ENCODE measurements at places on chromosomes 16 and 17.

DNA sequence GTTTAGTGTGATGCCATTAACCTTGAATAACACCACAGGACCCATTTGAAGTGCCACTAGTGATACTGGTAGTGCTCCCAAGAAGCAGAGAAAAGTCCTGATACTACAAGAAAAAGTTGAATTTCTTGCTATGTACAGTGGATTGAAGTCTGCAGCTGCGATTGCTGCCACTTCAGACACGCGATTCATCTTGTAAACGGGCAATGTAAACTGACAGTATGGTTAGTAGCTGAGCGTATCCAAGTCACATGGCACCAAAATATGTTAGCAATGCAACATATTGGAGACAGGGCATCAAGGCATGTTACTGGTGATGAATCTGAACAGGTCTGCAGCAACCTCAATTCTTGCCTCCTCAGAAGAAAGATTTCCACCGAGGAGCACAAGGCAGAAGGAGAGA lies 238.9 kb downstream of the HS3ST3B1 start:
- no peak for DNase-seq

- no peak for DNase-seq
Observed at GRCh38 chr16:71258372-71258771, 27.9 kb upstream of the HYDIN start.

GRCh38 chr17:62140376-62140775 lies 75.3 kb upstream of the MED13 start:
- no peak for DNase-seq

DNA sequence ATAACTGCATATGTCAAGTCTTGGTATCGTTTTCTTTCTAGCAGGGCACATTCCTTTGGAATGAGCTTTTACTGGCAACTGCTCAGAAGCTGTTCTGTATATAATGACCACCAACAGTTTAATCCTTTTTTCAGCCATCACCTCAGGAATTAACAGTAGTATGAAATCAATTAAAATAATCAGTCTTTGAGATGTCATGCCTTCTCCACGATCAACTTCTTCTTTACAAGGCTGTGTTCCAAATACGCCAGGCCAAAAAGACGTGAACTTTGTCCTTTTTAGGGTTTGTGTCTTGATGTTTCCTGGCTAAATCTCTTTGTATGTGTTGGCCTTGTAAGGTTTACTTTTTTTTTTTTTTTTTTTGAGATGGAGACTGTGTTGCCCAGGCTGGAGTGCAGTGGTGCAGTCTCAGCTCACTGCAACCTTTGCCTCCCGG lies 54.9 kb downstream of the ABCC1 start:
- DNase-seq, result peak; percentile 61

GRCh38 chr17:2051061-2051932 lies 3.6 kb upstream of the HIC1 start:
- DNase-seq, result peak; percentile 54

Data from lung microvascular endothelial cell (primary cell).